ENCODE measurements at places on chromosomes 2 and 18.
A peak's percentile ranks its signal among the peaks of the same experiment; 100 is the strongest.

GRCh38 chr2:44167908-44168680 is 581 bp upstream of the PPM1B start:
- DNase-seq = peak; percentile 100

- DNase-seq = no peak
Observed at GRCh38 chr2:135931776-135932443, 53.5 kb downstream of the DARS1 start.

- DNase-seq = peak; percentile 12
Observed at GRCh38 chr18:55124078-55124763, 165.0 kb upstream of the CCDC68 start.

- DNase-seq = no peak
Observed at GRCh38 chr18:50135903-50136302, 59.0 kb downstream of the MYO5B start.

DNA sequence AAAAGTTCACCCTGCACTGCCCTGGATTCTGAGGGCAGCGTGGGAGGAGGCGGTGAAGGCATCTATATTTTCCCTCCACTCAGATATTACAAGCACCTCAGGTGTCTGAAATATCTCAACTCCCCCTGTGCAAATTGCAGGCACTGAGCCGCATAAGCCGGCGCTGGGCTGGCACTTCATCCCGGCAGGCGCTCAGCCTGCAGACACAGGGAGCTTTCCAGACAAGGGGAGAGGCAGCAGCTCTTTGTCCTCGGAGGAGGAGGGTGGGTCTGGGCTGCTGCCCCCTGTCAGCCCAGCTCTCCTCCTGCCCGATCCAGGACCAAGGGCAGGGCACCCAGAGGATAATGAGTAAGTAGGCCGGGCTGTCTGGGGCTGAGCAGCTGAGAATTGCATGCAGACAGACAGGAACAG is 189.3 kb upstream of the MYT1L start:
- DNase-seq = no peak

- no peak for DNase-seq
Observed at GRCh38 chr2:190578158-190579057, 43.9 kb upstream of the NEMP2 start.

GRCh38 chr2:234292205-234292961 is 204.5 kb downstream of the ARL4C start:
- no peak for DNase-seq

- no peak for DNase-seq
Observed at GRCh38 chr2:70987386-70987785, 7.3 kb downstream of the TEX261 start.

- no peak for DNase-seq
Observed at GRCh38 chr2:201532686-201533304, 81.3 kb downstream of the STRADB start.

DNA sequence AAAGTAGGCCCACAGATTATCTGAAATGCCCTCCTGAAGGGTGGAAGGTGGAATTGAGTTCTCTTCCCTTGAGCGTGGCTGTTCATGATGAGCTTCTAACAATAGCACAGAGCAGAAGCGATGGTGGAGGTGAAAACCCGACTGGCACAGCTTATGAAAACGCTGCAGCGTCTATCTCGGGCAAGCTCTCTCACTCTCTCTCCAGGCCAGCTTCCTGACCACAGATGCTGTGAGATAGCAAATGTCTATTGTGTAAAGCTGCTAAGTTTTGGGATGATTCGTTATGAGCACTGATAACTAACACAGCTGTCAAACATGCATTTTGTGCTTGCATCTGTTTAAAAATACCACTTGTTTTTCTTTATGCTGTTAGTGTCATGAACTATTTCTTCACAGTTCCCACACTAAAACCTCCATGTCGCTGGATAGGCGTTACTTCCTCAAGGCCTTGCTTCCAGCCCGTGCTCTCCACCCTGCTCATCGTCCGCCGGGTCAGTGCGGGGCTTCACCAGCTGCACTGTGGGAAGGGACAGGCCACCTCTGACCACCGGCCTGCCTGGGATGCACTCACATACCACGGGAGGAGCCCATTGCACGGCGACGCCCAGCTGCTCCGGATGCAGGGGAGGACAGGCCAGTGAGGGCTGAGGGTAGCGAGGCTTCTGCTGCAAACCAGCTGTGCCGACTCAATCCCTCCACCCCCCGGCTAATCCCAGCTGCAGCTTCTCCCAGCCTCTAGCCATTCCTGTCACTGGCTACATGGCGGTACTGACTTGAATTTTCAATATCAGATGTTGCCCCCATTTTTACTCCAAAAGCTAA is 60.0 kb upstream of the OTOS start:
- no peak for DNase-seq
